ENCODE measurements at places on chromosomes 1 and 21.

GRCh38 chr1:115258302-115258866, 79.7 kb downstream of the NGF start:
- no peak for DNase-seq

- no peak for DNase-seq
Measured at GRCh38 chr1:104780470-104781078, 1030.9 kb downstream of the AMY1C start.

DNA sequence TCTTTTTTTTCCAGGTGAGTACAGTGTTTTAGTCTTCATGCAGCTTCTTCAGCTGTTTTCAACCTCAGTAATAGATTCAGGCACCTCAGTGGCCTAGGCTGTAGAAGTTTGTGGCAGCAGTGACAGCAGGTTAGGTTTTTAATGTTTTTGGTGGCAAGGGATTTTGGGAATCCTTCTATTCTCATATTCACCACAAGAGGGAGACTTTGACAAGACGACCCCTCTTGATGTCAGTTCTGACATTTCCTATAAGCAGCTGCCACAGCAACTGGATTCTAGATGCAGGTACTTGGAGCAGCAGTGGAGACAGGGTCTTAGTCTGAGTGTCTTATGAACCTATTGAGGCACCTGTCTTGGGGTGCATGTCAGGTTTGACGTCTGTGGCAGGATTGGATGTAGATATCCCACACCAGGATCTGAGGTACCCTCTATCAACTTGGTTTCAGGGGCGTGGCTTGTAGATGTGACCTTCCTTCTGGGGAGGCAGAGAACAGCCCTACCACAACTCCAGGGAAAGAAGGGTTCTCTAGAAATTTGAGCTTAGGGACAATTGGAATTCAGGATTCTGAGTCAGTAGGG, 1104.2 kb upstream of the TMPRSS15 start:
- DNase-seq: no peak

GRCh38 chr1:154752273-154753030, 117.6 kb downstream of the KCNN3 start:
- DNase-seq: no peak

GRCh38 chr1:26409191-26409807, 1.3 kb upstream of the LIN28A start:
- DNase-seq: no peak

DNA sequence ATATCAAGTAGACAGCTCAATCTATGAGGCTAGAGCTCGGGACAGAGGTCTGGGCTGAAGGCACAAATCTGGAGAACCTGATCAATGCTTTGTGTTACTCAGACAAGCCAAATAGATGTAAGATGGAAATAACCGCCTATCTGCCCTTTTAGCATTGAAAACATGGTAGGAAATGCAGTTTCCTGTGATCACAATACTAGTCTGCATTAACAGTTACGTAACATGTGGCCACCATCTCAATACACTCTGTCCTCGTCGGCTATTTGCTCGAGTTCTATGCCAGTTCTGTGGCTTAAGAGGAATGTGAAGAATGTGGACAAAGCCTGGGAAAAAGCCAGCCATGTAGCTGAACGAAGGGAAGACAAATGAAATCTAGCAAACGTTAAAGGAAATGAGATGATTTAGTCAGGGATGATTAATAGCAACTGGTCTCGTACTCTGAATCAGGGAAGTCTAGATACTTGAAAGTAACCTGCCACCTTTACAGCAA, 73.3 kb downstream of the HSF2BP start:
- DNase-seq: peak; percentile 79

DNA sequence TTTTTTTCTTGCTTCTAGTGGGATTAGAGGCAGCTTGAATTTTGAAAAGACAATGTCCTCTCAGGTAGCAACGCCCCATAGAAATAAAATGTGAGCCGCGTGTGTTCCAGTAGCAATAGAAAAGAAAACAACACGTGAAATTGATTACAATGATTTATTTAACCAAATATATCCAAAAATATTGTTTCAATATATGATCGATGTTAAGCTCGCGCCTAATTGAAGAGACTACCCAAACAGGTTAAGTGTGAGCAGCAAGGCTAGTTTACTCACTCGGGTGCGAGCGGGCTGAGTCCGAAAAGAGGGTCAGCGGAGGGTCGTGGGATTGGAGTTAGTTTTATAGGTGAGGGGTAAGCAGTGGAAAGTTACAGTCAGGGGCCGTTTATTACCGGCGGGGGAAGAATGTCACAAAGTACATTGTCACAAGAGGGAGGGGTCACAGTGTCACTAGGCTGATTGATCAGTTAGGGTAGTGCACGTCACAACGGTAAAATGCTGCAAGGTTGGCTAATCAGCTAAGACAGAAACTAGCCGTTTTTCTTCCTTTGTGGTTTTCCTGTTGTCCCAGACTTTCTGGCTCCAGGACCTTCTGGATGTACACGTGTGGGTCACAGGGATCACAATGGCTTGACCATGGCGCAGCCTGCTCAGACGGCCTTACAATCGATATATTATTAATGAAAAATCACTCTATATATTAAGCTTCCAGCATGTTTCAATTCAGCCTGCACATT, 697 bp upstream of the ZNF670 start:
- DNase-seq: no peak

DNA sequence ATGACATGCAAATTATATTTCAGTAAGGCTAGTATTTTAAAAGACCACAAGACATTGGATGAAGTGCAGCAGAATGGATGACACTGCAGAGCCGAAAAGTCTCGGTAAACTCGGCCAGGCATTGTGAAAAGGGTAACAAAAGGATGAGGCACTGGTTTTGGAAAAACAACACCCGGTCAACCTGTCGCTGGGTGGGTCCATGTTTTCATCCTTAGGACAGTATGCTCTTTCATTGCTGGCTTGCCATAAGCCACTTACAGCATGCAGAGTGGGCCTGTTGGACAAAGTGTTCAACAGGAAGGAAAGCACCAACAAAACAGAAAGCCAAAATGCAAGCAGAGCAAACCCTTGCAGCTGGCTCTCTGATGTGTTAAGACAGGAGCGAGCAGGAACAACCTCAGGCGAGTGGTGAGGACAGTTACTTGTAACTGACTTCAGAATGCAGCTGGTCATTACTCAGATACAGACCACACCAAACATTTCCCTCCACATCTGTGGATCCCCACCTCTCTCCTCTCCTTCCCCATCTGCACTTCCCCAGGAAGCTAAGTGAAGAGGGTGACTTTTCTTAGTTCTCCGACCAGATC, 2.9 kb upstream of the RCAN1 start:
- DNase-seq: no peak

GRCh38 chr1:6461538-6462411, 4.2 kb downstream of the TNFRSF25 start:
- no peak for DNase-seq

DNA sequence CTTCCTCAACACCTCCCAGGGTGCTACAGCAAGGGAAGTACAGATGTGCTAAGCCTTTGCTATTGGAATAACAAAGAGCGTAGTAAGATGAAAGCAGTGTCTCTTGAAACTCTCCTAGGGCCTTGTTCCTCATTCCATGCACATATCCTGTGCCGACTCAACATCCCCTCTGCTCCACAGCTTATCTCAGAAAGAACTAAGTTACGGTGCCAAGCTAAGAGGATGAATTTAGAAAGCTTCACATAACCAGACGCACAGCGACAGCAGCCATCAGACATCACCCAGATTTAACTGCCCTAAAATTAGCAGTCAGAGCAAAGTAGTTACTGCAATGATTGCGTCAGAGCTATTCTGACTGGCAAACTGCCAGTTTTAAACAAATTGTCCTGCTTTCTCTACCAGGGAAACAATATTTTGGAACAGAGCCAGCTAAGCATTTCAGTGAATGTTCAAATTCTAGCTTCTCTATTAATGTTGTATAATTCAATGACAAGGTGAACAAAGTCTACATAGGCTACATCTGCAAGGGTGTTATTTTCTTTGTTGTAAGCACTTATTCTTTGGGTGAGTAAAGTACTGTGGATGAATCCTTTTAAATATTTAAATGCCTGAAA, 9.5 kb downstream of the SIPA1L2 start:
- peak; percentile 46 for DNase-seq

DNA sequence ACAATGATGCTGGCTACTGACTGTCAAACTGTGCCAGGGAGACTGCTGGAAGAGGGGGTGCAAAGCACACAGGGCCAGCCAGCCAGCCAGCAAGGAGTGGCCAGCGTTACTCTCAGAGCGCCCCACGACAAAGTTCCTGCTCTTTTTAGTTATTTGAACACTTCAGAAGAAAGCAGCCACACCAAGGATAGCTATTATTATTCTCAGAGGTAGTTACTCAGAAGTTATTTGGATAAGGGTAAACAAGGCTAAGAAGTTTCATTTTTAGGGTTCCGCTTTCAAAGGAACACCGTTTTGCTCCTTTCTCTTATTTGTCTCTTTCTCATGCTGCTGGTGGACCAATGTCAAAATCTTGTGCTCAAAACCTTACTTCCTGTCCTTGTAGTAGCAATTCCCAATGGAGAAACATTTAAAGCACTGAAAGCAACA, 59.9 kb downstream of the VANGL2 start:
- no peak for DNase-seq

DNA sequence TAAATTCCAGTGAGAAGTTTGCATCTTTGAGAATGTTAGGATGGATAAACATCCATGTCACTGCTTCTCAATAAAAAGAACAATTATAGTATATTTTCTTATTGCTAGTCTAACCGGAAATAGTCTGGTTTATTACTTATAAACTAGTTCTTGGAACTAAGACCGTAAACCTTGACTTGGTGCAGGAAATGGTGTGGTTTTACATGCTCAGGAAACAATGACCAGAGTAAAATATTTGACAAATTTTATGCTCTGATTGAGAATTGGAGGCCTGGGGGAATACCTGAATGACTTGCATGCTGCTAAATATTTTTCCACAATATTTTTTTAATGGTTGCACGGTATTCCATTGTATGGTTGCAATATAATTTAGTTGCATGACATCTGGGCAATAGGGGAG, 76.3 kb downstream of the XCL2 start:
- no peak for DNase-seq

DNA sequence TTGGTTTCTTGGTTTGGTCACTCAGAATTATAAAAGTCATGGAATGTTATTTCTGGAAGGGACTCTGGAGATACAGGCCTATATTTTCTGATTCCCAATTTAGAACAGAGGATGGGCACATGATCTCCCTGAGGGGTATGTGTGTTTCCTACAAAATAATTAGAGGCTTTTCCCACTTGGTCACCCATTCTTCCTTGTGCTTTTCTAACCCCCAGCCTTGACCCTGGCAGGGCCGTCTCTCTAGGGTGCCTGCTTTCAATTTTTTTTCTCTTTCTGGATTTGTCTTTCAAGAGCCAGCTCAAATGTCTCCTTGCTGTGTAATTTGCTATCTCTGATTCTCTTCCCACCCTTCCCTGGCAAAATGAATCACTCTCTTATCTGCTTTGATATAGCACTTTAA, 131.9 kb downstream of the HLX start:
- DNase-seq: no peak

GRCh38 chr1:206582971-206583706, 29.1 kb downstream of the EIF2D start:
- peak; percentile 36 for DNase-seq

DNA sequence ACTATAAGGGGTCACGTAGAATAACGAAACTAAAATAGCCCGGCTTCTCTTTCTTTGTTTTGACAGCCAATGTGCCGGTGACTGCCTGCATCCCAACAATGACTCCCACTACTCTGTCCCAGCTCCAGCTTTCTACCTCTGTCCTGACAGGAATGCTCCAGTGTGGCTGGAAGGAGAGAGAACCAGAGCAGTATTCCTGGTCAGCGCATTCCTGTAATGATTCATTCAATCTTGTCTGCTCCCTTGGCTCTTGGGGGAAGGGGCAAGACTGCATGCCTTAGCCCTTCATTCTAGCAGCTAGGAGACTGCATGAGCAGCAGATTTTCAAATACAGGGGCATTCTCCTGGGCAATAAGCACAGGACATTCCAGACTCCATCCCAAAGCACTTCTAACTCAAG, 132.1 kb upstream of the PRMT6 start:
- DNase-seq: no peak

GRCh38 chr1:111099289-111099688, 40.6 kb downstream of the DRAM2 start:
- no peak for DNase-seq

DNA sequence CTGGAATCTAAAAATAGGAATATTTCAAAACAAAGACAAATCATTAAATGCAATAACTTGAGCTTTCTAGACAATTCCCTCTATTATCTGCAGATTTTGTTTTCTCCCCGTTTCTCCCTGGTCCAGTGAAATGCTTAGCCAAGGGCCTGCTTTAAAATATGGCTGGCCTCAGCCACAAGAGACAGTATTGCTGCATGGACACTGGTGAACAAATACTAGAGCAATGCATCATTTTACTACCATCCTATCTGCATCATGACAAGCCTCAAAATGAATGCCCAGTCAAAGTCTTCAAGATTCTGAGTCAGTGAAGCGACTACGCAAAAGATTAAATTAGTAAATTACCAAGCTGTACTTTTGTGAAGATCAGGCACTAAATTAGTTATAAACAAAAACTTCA, 80.5 kb downstream of the ENAH start:
- no peak for DNase-seq

GRCh38 chr1:15997637-15998280, 6.3 kb upstream of the SRARP start:
- no peak for DNase-seq

DNA sequence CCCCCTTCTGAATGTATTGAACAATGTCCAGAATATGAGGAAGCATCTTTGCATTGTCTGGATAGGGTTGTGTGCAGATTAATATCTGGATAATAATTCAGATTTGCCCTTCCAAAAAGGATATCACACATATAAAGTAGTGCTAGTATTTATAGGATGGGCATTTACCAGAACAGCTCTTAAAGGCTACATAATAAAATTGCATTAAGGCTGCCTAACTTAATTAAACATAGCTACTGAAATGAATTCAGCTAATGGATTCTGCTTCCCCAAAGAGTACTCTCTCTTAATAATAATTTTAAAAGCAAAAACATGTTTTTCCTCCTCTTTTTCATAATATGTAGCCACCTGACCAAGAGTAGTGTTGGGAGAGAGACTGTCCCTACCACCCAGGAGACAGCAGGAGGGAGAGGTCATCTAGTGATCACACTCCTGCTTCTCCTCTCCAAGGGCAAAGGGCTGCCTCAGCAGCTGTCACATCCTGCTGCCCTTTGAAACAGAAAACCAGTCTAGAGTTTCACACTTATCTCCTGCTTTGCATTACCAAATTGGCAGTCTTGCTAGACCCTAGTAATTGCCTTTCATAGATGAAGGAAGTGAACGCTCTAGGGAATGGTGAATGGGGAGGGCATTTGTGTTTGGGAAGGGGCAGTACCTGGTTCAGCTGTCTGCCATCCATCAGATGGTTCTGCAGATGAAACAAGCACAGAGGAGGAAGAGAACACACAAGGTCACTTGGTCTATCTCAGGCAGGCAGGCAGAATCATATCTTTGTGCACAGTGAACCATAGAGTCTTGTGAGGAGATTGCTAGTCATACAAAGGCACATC, 29.3 kb upstream of the DDAH1 start:
- peak; percentile 24 for DNase-seq

DNA sequence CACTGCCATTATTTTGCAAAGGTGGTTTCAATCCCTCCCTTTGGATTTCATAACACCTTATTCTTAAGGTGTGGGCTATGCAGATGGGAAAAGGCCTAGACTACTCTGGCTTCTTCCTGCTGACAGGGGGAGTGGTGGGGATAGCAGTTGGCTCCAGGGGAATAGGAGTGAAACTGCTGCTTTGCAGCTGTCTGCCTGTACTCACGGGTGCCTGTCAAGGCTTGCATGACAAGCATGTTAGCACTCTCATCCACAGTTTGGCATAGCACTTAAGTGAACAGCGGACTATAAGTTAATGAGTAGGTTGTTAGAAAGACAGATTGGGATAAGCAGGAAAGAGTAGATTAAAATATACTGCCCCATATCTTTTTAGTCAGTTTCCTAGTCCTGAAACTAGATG, 287.5 kb upstream of the DAB1 start:
- no peak for DNase-seq

Data from femur (tissue), 1 donor.